ENCODE measurements at places on chromosomes 3 and 15.

- DNase-seq, result no peak
Observed at GRCh38 chr15:89494941-89495637, 1.3 kb downstream of the RHCG start.

DNA sequence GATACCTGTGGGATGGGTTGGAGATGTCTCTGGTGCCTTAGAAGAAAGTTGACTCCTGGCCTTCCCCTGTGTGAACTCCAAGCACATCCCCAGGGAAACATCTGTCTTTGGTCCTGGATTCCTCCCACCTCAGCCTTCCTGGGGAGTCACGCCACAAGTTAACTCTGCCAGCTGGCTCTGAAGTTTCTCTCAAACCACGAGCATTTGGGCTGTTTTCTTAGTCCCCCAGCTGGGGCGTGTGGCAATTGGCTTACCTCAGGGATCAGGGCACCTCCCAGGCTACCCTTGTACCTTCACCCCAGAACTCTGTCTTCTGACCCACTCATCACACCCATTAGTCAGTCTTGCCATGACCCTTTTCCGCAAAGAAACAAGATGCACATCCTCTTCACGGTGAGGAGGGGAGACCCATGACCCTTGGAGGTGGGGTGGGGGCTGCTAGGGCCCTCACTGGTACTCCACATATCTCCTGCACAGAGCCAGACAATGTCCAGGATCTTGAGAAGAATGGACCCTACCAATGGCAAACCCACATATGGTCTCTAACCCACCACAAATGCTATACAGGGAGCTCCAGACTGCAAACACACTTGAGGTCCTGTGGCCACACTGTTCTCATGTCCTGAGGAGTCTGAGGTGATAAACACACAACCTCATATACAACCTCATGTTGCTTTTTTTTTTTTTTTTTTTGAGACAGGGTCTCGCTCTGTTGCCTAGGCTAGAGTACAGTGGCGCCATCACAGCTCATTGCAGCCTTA, 3.9 kb downstream of the NEIL1 start:
- DNase-seq, result no peak

DNA sequence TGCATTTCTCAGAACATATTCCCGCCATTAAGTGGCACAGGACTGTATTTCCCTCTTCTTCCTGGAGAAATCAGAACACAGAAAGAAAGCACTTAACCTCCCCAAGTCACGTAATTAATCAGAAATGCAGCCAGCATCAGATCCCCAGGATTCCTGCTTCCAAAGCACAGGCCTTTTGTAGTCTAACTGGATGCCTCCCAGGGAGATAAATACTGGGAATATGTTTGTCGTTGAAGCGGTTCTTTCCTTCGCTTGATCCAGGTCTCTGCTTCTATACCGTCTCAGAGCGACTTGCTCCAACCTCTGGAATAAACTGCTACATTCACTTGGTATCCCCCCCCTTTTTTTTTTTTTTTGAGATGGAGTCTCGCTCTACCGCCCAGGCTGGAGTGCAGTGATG, 198.6 kb downstream of the KBTBD8 start:
- DNase-seq, result no peak

DNA sequence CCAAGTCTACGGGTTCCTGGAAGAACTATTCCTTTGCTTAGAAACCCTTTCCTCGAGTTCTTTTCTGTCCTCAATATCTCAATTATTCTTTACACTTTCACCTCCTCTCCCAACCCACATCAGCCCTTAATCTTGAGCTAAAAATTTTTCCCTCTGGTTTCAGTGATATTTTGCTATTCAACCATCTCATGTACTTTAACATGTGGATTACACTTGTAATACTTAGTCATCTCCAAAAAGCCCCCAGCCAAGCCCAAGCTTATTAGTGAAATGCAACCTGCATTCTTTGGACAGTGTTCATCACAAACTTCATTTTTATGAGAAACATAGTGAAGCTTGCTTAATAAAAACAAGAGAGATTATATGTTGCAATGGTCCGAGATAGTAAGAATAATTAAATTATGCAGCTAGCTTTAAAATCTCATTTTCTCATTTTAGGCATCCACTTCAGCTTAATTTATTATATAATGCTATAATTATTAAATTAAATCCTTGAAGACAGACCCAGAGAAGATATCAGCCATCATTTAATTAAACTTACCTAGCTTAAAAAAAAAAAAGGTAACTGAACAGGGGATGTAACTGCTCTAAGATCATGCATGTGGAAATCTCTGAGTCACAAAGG, 534.5 kb upstream of the TBL1XR1 start:
- DNase-seq, result no peak

DNA sequence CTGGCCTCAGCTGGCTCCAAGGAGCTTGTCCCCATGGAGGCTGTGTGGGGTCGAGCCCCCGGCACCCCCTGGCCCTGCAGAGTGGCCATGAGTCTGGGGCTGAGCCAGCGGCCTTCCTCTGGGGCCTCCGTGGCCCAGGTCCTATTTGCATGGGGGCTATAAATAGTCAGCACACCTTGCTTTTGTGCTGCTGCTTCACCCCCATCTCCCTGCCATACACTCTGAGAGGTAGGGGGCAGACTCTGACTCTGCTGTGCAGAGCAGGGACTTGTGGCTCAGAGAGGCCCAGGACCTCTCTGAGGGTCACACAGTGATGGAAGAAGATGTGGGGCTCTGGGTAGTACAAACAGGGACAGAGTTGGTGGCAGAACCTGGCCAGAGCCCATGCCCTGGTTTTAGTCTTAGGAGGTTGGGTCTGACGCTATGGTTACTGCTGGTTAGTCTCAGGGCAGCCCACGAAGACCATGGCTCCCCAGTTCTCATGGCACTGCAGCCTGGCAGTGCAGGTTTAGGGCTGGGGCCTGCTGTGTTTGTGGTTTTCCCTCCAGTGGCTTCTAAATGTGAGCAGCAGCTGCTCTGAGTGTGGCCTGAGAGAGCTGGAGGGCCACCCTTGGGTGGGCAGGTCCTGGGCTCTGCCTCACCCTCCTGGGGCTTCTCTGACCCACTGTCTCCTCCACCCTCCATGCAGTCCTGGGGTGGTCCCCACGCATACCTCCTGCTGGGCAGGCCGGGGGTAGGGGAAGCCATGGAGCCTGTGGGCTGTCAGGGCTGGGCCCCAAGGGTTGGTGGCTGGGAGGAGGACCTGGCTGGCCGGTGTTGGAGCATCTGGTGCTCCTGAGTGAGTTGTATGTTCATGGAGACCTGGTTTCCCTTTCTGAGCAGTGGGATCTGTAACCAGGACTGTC, 13.6 kb downstream of the PRKCD start:
- no peak for DNase-seq

GRCh38 chr15:99550077-99550476, 15.7 kb upstream of the MEF2A start:
- no peak for DNase-seq

GRCh38 chr3:12413721-12414255, 70.5 kb upstream of the TSEN2 start:
- DNase-seq, result no peak

DNA sequence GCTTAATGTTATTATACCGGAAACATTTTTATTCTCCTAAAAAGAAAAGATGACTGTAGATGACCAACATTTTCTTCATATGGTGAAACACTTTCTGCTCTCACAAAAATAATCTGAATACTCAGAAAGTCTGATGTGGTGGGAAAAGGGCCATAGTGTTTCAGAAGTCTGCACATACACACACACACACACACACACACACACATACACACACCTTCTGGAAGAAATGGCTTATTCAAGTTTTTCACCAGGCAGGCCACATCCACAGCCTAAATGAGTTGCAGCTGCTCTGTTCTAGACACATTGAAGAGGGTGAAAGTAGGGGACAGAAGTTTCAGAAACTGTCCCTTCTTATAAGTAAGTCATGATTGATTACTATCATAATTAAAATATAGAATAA, 220.0 kb downstream of the ZMAT3 start:
- DNase-seq, result no peak

DNA sequence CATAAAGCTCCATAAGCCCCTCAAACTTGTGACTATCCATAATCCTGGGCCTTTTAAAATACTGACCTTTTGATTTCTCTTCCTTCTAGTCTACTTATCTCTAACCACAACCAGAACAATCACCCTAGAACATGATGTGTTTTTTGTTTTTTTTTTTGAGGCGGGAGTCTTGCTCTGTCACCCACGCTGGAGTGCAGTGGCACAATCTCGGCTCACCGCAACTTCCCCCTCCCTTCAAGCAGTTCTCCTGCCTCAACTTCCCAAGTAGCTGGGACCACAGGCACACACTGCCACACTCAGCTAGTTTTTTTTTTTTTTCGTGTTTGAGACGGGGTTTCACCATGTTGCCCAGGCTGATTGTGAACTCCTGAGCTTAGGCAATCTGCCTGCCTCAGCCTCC, 25.1 kb downstream of the VPS39 start:
- DNase-seq, result no peak

- DNase-seq, result no peak
Observed at GRCh38 chr15:37872661-37873060, 61.8 kb upstream of the TMCO5A start.

DNA sequence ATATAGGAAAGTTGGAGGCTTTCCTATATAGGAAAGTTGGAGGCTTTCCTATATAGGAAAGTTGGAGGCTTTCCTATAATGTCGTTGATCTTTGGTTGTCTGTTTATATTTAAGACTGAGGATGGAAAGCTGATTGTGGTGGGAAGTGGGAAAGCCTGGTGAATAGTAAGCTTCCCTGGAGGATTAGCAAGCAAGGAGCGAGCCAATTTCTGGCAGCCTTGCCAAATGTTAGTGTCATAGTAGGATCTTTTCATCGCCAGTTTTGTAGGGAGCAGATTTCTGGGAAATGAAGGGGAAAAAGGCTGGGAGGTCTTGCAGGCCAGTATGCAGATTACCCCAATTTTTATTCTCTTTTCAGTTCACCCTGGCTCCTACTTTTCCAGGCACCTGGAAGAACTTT, 39.9 kb upstream of the CCNL1 start:
- DNase-seq, result no peak

DNA sequence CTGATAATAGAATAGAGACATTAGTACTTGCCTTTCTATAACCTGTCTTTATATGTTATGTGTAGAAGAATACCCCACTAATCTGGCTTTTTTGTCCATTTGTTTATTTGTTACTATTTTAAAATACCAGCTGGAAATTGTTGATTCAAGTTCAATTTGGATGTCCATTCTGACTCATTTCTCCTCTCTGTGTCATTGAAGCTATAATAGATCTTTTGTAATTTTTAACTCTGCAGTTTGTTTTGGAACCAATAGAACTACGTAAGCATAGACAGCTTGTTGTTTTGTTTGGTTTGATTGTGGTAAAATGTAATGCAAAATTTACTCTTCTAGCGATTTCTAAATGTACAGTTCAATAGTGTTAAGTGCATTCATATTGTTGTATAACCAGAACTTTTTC, 390.4 kb downstream of the ZIC1 start:
- no peak for DNase-seq

DNA sequence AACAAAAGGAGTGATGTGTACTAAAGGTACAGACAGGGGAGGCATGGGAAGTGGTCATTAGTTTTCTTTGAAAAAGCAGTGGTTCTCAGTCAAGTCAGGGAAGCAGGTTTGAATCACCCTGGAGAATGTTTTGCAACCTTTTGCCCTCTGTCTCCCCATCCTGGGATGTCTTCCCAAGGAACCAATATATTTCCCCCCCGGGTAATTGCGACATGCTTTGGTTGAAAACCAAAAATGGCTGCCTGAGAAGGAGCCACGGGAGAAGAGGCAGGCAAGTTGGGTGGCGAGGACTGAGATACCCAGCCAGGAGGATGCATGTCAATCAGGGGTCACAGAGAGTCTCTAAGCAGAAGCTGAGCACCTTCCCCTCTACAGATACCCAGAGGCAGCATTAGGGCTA, 20.2 kb upstream of the PPP1R2 start:
- no peak for DNase-seq

- no peak for DNase-seq
Observed at GRCh38 chr15:83602021-83602420, 51.9 kb upstream of the ADAMTSL3 start.

DNA sequence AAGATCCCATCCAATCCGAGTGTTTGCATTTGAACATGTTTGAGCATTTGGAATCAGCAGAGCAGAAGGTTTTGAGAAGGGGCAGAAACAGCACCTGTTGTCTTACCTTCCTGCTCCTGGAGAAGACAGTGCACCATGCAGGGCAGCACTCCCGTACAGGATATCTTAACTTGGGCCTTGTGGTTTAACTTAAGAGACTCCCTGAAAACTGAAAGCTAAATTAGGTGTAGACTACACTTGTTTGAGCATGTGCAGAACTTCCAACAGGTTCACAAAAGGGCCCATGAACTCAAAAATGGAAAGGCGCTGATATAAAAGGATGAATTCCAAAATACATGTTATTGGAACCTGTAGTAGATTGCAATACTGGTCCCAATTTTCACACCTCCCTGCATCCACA, 175.4 kb upstream of the PRICKLE2 start:
- DNase-seq, result no peak

- no peak for DNase-seq
Observed at GRCh38 chr3:158859362-158859761, 57.5 kb downstream of the MFSD1 start.

DNA sequence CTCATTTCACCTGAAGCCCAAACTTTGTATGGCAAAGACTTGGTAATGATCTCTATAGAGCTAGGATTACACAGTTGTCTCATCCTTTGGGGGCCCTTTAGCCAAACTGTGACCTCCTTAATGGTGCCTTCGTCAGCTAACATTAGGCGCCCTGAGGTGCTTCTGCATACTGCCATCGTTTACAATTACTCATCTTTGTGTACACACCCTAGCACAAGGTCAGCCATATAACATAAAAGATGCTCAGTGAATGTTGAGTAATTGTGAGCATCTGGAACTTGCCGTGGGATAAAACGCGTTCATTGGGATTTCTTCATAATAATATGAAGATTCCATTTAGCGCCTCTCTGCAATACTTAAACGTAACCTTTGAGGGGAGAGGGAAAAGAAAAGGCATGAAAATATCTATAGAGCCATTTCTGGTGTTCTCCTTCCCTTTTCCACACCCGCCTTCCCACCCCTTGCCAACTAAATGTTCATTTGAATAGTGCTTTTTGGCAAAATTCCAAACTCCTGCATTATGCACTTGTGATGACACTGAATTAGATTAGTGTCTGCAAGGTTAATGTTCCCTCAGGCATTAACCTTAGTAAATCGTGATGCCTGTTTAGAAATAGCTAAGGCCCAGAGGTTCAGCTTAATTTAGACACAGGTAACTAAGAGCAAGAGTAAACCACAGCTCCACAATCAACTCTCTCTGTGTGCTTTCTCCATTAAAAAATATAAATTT, 990 bp upstream of the ZNF148 start:
- no peak for DNase-seq

- DNase-seq, result no peak
Observed at GRCh38 chr3:41286305-41286704, 87.0 kb downstream of the CTNNB1 start.

GRCh38 chr3:30934208-30934550, 39.7 kb upstream of the GADL1 start:
- peak; percentile 4 for DNase-seq

All from thyroid gland (tissue), 4 donors.